ENCODE measurements at places on chromosomes 1 and 21.
A peak's percentile ranks its signal among the peaks of the same experiment; 100 is the strongest.

- no peak overlapping the region for H3K27ac ChIP-seq
- H3K4me3 ChIP-seq = no peak overlapping the region
- no peaks in the 10 kb centered on the region for H3K27me3 ChIP-seq
- no peak for DNase-seq
- no peaks in the 10 kb centered on the region for H3K36me3 ChIP-seq
- no peaks in the 10 kb centered on the region for H3K4me1 ChIP-seq
Measured at GRCh38 chr1:50237056-50237455, 128.3 kb downstream of the ELAVL4 start.

GRCh38 chr1:212432272-212432660 lies 454 bp upstream of the NENF start:
- H3K4me3 ChIP-seq = peak overlapping the region; percentile 80
- no peak for DNase-seq
- H3K36me3 ChIP-seq = peaks cover 5% of the 10 kb centered on the region
- peaks cover 3% of the 10 kb centered on the region for H3K27me3 ChIP-seq
- peaks cover 34% of the 10 kb centered on the region for H3K4me1 ChIP-seq

DNA sequence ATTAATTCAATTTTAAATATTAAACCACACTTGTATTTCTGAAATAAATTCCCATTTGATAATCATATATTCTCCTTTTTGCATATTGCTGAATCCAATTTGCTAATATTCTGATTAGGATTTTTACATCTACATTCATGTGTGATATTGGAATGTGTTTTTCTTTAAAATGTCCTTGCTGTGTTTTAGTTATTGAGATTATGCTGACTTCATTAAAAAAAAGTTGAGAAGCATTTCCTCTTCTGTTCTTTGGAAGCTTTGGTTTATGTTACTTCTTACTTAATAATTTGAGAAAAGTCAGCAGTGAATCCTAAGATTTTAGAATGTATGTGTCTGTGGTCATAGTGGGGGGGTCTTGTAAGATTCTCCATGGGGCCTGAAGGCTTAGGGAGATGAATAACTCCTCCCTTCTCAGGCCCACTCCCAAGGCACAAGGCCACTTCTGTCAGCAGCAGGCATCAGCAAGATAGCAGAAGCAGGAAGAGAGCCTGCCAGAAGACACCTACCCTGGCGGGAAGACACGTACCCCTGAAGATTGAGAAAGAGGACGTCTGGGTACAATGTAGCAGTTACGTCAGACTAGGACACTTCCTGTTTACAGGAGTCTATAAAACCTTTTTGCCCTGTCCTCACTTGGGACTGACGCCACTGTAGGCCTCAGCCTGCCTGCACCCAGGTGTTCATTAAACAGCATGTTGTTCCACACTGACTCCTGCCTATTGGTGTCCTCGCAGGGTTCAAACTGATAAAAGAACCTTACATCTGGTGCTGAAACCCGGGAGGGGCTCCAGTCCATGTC lies 56.9 kb downstream of the ODF2L start:
- no peak for DNase-seq
- H3K27ac ChIP-seq = no peak overlapping the region
- no peaks in the 10 kb centered on the region for H3K27me3 ChIP-seq
- H3K4me3 ChIP-seq = no peak overlapping the region

GRCh38 chr21:46356494-46357334 lies 32.8 kb downstream of the PCNT start:
- no peak for DNase-seq
- H3K27me3 ChIP-seq = no peaks in the 10 kb centered on the region
- H3K4me3 ChIP-seq = no peak overlapping the region
- H3K27ac ChIP-seq = no peak overlapping the region

GRCh38 chr1:67752306-67752705 lies 67.3 kb downstream of the GADD45A start:
- H3K4me1 ChIP-seq = peaks cover 29% of the 10 kb centered on the region
- H3K27ac ChIP-seq = no peak overlapping the region
- no peak overlapping the region for H3K4me3 ChIP-seq
- peaks cover 3% of the 10 kb centered on the region for H3K27me3 ChIP-seq
- no peaks in the 10 kb centered on the region for H3K36me3 ChIP-seq
- DNase-seq = no peak

GRCh38 chr1:237005674-237006073 lies 1.4 kb upstream of the MT1HL1 start:
- H3K27ac ChIP-seq = no peak overlapping the region
- H3K36me3 ChIP-seq = no peaks in the 10 kb centered on the region
- peaks cover 6% of the 10 kb centered on the region for H3K27me3 ChIP-seq
- H3K4me3 ChIP-seq = no peak overlapping the region
- no peak for DNase-seq
- H3K4me1 ChIP-seq = no peaks in the 10 kb centered on the region

DNA sequence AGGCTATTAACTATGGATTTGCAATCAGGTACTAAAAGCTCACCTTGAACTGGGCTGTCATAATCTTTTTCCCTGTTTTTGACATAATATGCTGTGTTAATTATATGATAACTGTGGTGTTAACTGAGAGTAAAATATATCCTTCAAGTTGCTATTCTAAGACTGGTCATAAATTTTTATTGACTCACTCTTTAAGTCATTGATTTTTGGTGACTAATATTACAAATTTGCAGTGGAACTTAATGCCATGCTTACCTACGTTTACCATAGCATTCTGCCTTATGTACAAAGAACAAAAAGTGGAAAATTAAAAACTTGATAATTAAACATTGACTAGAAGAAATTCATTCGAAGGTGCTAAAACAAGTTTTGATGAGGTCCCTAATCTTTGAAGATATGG lies 872.4 kb downstream of the BRINP3 start:
- no peak overlapping the region for H3K27ac ChIP-seq
- H3K4me3 ChIP-seq = no peak overlapping the region
- DNase-seq = no peak
- no peaks in the 10 kb centered on the region for H3K36me3 ChIP-seq

- no peak overlapping the region for H3K27ac ChIP-seq
- DNase-seq = no peak
- no peaks in the 10 kb centered on the region for H3K27me3 ChIP-seq
- H3K4me1 ChIP-seq = peaks cover 14% of the 10 kb centered on the region
- H3K4me3 ChIP-seq = no peak overlapping the region
- H3K36me3 ChIP-seq = peaks cover 7% of the 10 kb centered on the region
Measured at GRCh38 chr1:33338048-33338439, 17.1 kb upstream of the A3GALT2 start.

- H3K36me3 ChIP-seq = no peaks in the 10 kb centered on the region
- no peak overlapping the region for H3K27ac ChIP-seq
- no peak overlapping the region for H3K4me3 ChIP-seq
- H3K4me1 ChIP-seq = no peaks in the 10 kb centered on the region
- DNase-seq = no peak
Measured at GRCh38 chr1:181514298-181515290, 31.3 kb downstream of the CACNA1E start.

DNA sequence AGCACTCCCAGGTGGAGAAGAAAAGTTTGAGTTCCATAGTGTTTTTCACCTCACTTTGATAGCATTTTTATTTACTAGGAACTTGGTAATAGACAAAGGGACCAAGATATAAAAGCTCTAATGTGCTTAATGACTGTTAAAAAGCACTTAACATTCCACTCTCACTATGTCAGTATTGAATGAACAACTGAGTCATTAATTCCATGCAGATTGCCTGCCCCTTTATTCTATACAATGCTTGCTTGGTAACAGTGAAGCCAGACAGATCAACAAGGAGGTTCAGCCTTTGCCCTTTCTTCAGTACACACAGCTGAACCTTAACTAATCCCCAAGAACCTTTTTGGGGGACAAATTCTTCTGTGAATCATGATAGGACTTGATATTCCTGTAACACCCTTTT lies 425.5 kb downstream of the NUF2 start:
- H3K27ac ChIP-seq = no peak overlapping the region
- H3K4me3 ChIP-seq = no peak overlapping the region
- no peaks in the 10 kb centered on the region for H3K4me1 ChIP-seq
- no peak for DNase-seq
- no peaks in the 10 kb centered on the region for H3K36me3 ChIP-seq
- H3K27me3 ChIP-seq = no peaks in the 10 kb centered on the region

DNA sequence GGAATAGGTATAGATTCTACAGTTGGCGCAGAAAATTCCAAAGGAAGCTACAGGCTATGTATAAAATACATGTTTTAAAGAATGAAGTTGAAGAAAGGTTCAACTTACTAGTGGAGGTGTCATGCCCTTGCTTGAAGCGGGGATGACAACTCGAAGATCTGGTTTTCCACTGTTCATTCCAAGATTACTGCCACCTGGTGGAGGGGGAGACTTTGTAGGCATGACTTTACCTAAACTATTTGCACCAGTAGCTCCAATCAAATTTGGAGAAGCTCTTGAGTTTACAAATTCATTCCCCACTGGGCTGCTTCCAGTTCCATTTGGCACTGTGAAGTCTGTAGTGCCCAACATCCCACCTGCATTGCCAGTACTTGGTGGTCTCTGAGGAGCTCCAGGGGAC lies 81.7 kb downstream of the AXDND1 start:
- H3K4me3 ChIP-seq = no peak overlapping the region
- no peaks in the 10 kb centered on the region for H3K36me3 ChIP-seq
- H3K4me1 ChIP-seq = no peaks in the 10 kb centered on the region
- H3K27ac ChIP-seq = no peak overlapping the region
- H3K27me3 ChIP-seq = peaks cover 12% of the 10 kb centered on the region

GRCh38 chr1:32754317-32755097 lies 51.9 kb upstream of the SYNC start:
- no peaks in the 10 kb centered on the region for H3K36me3 ChIP-seq
- peak; percentile 33 for DNase-seq
- H3K27me3 ChIP-seq = peaks cover 14% of the 10 kb centered on the region
- H3K27ac ChIP-seq = no peak overlapping the region

GRCh38 chr1:234608911-234609690 lies 877 bp downstream of the IRF2BP2 start:
- peaks cover 6% of the 10 kb centered on the region for H3K27me3 ChIP-seq
- H3K27ac ChIP-seq = peak overlapping the region; percentile 81
- H3K4me3 ChIP-seq = peak overlapping the region; percentile 75
- H3K36me3 ChIP-seq = peaks cover 43% of the 10 kb centered on the region
- peaks cover 62% of the 10 kb centered on the region for H3K4me1 ChIP-seq

DNA sequence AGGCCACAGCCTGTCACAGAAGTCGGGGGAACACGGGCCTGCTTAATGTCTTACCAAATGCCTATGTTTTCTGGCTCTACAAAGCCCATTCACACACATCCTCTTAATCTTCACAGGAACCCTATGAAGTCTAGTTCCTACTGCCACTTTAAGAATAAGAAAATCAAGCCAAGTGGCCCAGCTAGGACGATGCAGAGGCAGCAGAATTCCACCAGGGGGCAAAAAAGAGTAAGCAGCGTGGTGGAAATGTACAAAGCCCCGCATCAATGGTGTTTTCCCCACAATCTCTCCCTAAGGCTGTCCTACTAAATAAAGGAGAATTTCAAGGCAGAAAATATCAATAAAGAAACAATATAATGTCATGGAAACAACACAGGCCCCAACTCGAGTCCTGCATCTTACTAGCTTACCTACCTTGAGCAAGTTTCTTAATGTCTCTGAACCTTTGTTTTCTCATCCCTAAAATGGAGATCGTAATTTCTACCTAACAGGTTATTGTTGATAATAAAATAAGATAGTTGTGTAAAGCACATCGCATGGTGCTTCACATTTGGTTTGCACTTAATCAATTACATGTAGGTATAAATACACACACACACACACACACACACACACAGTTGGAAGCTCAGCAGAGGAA lies 21.4 kb downstream of the SEC16B start:
- H3K4me1 ChIP-seq = no peaks in the 10 kb centered on the region
- DNase-seq = peak; percentile 14
- no peak overlapping the region for H3K4me3 ChIP-seq
- no peak overlapping the region for H3K27ac ChIP-seq

- no peaks in the 10 kb centered on the region for H3K36me3 ChIP-seq
- H3K27ac ChIP-seq = no peak overlapping the region
- no peak for DNase-seq
- H3K4me3 ChIP-seq = no peak overlapping the region
- no peaks in the 10 kb centered on the region for H3K4me1 ChIP-seq
- H3K27me3 ChIP-seq = peaks cover 4% of the 10 kb centered on the region
Measured at GRCh38 chr1:22916471-22916820, 56.2 kb downstream of the LACTBL1 start.

GRCh38 chr1:178238722-178239510 lies 145.0 kb downstream of the RASAL2 start:
- no peaks in the 10 kb centered on the region for H3K27me3 ChIP-seq
- no peaks in the 10 kb centered on the region for H3K36me3 ChIP-seq
- no peaks in the 10 kb centered on the region for H3K4me1 ChIP-seq
- no peak overlapping the region for H3K27ac ChIP-seq
- DNase-seq = no peak

DNA sequence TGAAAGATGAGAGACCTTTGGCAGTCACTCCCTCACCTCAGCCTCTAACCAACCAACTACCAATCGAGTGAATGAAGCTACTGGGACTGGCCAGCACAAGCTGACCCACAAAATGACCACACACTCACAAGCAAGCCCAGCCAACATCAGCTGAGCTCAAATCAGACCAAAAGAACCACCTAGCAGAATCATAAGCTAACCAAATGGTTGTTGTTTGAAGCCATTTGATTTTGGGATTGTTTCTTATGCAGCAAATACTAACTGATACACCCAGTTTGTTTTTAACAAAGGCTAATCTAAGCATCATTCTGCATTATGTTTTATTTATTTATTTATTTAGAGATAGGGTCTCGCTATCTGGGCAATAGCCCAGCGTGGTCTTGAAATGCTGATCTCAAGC lies 310.4 kb downstream of the SETD4 start:
- no peak overlapping the region for H3K27ac ChIP-seq
- peaks cover 18% of the 10 kb centered on the region for H3K27me3 ChIP-seq
- peaks cover 9% of the 10 kb centered on the region for H3K4me1 ChIP-seq
- DNase-seq = no peak

GRCh38 chr1:165387961-165388360 lies 31.4 kb upstream of the LMX1A start:
- H3K27me3 ChIP-seq = peaks cover 62% of the 10 kb centered on the region
- no peak for DNase-seq
- H3K4me3 ChIP-seq = no peak overlapping the region
- H3K36me3 ChIP-seq = peaks cover 1% of the 10 kb centered on the region

- H3K4me1 ChIP-seq = no peaks in the 10 kb centered on the region
- H3K4me3 ChIP-seq = no peak overlapping the region
- H3K27ac ChIP-seq = no peak overlapping the region
- DNase-seq = no peak
- no peaks in the 10 kb centered on the region for H3K27me3 ChIP-seq
- H3K36me3 ChIP-seq = no peaks in the 10 kb centered on the region
Measured at GRCh38 chr1:61202854-61203598, 120.7 kb downstream of the NFIA start.

Measured in activated naive CD8-positive, alpha-beta T cell treated with anti-CD3 and anti-CD28 coated beads, Interleukin-2, amount 50 U/mL, for 24 hours (primary cell).